ENCODE measurements at places on chromosomes 16 and 17.
A peak's percentile ranks its signal among the peaks of the same experiment; 100 is the strongest.

- no peak for DNase-seq
Observed at GRCh38 chr16:2056681-2057407, 9.1 kb downstream of the TSC2 start.

DNA sequence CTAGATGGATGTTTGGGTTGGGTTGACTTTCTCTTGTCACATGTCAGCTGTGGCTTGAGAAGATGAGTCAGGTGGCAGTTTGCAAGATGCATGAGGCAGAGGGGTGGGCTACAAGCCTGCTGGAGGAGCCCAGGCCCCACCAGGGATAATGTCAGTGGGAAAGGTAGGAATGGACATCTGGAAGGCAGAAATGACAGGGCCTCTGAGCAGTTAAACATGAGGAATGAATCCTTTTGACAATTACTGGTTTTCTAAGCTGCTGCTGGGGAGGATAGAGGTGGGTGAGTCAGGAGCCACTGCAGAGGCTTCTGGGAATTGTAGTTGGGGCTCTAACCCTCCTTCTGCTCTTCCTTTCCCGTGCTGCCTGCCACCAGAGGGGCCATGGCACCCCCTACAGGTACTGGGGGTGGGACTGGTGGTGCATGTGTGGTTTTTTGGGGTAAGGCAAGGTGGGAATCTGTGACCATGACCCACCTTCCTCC lies 15.7 kb downstream of the SLC52A1 start:
- peak; percentile 32 for DNase-seq

DNA sequence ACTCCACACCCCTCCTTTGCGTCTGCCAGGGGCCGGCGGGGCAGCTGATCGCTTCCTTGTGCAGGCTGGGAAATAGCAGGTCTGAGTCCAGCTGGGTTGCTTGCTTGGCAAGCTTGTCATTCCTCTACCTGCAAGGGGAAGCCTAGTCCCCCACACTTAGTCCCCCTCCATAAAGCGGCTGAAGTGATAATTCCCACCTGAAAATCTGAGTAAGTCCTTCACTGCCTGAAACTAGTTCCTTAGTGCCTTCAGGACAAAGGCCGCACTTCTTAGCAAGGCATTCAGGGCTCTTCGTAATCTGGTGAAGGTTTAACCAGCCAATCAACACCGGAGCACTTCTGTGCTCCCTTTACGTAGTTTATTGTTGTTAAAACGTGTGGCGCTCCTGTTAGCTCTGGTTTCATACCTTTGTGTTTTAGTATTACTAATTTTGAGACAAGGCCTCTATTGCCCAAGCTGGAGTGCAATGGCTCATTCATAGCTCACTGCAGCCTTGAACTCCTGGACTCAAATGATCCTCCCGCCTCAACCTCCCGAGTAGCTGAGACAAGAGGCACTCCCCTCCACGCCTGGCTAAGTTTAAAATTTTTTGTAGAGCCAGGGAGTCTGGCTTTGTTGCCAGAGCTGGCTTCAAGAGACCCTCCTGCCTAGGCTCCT lies 817 bp downstream of the PSKH1 start:
- no peak for DNase-seq

DNA sequence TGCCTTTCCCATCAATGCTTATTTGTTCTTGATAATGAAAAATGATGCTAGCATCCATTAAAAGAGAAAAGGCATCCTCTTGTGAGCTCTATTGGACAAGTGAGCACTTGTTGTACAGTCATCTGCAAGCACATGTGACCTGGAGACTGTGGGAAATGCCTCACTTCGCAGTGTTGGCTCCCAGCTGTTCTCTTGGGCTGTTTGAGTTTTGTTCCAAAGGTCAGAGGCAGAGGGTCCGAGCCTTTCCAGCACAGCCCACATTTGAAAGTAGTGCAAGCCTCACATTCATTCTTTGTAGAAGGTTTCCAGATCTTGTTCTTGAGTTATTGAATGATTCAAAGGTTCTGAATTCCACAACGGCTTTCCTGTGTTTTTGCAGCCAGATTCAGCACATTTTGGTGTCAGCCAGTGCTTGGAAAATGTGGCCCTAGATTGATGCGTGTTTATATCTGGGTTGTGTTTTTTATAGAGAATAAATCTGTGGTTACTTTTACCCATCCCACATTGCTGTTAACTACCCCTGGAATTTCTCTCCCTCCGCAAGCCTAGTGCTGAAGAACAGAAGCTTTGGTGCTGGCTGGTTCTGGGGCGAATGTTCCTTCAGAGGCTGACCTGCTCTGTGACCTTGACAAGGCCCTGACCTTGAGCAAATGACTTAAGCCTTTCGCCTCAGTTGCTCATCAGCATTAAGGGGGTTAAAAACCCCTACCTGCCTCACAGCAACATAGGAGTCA lies 49.8 kb downstream of the CDH1 start:
- no peak for DNase-seq

- no peak for DNase-seq
Observed at GRCh38 chr16:78134944-78135619, 35.6 kb downstream of the WWOX start.

DNA sequence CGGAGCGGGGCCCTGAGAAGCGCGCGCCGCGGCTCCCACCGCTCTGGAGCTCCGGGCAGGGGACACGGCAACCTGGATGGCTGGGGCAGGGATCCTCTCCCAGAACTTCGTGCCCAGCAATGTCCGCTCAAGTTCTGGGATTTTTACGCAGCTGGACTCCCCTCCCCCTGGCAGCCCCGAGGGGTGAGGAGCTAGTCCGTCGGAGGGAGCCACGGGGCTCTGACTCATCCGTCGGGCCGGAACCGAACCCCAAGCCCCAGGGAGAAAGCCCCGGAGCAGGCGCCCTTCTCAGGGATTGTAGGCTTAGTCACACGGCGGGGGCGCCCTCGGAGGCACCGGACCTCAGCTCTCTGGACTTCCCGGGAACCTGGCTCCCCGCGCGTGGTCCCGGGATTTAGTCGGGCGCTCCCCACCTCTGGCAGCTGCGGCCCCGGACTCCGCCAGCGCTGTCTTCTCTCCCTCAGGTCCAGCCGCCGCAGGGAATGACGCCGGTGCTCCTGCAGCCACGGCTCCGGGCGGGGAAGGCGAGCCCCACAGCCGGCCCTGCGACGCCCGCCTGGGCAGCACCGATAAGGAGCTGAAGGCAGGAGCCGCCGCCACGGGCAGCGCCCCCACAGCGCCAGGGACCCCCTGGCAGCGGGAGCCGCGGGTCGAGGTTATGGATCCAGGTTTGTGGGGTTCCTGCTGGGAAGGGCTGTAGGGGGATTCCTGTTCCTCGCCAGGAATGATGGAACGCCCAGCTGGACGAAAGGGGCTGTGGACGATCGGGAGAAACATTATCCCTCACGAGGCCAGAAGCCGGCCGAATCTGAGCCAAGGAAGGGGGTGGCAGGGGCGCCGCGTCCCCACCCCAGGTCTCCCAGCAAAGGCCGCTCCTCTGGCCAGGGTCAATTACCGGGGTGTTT lies 830 bp downstream of the SPHK1 start:
- DNase-seq = no peak

DNA sequence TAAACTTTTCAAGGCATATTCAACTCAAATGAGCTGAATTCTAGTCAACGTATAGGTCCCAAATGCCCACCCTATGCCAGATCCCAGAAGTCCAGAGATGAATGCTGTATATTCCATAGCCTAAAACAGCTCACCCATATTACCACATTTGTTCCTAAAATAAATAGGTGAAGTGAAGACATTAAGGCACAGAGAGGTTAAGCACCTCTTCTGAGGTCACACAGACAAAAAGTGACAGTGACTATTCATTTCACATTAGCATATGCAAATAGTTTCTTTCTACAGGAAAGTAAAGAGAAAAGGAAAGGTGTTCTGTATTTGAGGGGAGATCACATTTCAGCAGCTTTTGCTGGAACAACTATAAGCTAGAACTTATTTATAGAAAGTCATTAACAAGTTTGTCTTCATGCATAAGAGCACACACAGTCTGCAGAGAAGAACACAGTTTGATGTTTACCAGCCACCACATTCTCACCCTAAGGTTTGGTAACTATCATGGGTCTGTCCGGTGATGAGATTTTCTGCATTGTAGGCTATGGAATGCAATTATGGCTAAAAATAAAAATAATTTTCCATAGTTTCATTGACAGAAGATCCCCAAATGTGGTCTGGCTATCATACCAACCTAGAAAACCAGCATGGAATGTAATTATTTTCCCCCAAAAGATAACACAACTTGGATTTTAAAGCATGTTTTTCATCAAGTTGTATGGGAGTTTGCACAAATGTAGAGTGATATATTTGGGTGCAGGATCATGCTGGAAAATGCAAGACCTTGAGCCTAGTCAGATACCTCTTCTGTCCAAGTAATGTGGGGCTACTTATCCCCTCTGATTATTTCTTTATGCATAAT lies 402.1 kb downstream of the UTP18 start:
- no peak for DNase-seq

DNA sequence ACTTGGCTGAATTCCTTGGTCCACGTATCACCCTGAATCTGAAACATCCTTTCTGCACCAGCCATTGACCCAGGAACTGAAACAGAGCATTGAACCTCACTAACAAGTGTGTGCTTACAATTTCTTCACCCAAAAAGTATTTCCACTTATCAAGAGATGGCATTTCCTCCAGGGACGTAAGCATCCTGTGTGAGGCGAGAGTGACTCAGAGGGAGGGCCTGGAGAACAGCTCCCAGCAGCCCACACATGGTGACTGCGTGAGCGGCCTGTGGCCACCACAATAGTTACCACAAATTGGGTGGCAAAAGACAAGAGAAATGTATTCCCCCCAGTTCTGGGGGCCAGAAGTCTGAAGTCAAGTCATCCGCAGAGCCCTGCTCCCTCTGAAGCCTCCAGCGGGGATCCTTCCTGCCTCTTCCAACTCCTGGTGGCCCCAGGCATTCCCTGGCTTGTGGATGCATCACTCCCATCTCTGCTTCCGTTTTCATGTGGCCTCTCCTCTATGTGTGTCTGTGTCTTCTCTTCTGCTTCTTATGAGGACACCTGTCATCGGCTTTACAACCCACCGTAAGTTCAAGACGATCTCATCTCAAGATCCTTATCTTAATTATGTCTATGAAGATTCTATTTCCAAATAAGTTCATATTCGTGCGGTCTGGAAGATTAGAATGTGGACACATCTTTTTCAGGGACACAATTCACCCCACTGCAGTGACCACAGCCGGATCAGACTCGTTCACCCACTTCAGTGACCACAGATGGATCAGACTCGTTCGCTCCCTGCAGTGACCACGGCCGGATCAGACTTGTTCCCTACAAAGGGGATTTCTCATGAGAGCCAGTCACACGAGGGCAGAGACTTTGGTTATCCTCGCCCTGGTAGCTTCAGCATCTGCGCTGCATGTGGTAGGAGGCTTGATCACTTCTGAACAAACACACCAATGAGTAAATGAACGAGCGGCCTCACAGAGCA lies 122.6 kb upstream of the FOXF1 start:
- DNase-seq = no peak

GRCh38 chr17:46764709-46765401 lies 53.6 kb downstream of the WNT3 start:
- DNase-seq = no peak

DNA sequence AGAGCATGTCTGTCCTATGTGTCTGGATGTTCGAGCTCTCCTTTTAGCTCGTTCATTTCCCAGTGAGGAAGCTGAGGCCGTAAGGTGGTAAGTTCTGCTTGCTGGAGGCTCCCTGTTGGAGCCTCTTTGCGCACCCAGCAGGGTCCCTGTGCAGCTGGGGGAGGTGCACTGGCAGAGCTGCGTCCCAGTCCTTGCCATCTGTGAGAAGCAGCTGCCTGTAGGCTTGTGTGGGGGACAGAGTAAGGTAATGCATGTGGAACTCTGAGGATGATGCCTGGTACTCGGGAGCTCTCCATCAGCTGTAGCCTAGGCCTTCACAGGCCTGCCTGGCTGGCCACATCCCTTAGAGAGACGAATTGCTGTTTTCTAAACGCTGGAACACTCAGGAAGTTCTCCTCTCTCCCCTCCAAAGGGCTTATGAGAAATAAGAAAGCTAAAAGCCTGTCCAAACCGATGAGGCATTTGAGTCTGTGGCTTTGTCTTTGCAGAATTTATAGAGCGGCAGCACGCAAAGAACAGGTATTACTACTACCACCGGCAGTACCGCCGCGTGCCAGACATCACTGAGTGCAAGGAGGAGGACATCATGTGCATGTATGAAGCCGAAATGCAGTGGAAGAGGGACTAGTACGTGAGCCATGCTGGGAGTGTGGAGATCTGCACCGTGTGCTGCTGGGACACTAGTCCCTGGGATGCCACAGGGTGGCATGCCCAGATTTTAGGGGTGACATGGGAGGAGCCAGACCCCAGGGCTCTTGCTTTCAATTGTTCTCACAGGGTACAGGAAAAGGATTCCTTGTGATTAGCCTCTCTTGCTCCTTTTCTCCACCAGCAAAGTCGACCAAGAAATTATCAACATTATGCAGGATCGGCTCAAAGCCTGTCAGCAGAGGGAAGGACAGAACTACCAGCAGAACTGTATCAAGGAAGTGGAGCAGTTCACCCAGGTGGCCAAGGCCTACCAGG lies 1.6 kb downstream of the NDUFB10 start:
- DNase-seq = peak; percentile 57

DNA sequence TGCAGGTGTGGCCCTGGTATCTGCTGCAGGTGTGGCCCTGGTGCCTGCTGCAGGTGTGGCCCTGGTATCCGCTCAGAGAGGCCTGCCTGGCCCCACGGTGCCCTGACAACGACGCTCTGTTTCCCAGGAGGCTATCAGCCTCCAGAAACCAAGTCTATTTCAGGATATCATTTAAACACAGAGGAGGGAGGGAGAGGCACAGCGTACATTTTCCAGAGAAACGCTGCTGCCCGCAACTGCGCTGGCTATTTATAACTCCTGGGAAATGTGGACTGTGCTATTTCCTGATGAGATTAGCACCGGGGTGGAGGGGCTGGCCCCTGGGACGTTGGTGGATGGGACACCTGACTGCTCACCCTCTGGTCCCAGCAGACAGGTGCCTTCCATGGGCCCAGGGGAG lies 22.5 kb downstream of the TIMM22 start:
- DNase-seq = no peak

GRCh38 chr17:29412780-29413565 lies 22.8 kb downstream of the TAOK1 start:
- DNase-seq = no peak

- no peak for DNase-seq
Observed at GRCh38 chr17:36850790-36851189, 86.5 kb upstream of the LHX1 start.

GRCh38 chr16:10988879-10989278 lies 44.5 kb downstream of the CLEC16A start:
- DNase-seq = no peak

DNA sequence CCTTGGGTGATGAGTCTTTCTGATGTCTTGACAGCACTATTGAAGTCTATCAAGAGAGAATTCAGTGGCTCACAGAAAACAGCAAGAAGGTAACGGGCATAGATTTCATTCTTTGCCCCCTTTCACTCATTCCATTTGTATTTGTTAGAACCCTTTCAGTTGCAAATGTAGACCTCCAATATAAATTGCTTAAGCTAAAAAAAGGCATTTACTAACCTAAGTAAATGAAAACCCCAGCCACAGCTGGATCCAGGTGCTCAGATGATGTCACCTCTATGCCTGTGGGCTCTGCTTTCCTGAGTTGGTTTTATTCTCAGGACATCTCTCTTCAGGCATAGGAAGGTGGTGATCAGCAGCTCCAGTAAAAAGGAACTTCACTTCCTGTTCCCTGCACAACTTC lies 11.1 kb downstream of the VWA3A start:
- DNase-seq = no peak

- DNase-seq = peak; percentile 36
Observed at GRCh38 chr17:80265205-80266068, 4.8 kb downstream of the RNF213 start.

Data from stimulated activated CD4-positive, alpha-beta T cell treated with anti-CD3 and anti-CD28 coated beads, TNF-alpha, amount 100 ng/mL, for 24 hours (primary cell).